Memory B cell (primary cell): ENCODE measurements at places on chromosomes 7 and 10.

DNA sequence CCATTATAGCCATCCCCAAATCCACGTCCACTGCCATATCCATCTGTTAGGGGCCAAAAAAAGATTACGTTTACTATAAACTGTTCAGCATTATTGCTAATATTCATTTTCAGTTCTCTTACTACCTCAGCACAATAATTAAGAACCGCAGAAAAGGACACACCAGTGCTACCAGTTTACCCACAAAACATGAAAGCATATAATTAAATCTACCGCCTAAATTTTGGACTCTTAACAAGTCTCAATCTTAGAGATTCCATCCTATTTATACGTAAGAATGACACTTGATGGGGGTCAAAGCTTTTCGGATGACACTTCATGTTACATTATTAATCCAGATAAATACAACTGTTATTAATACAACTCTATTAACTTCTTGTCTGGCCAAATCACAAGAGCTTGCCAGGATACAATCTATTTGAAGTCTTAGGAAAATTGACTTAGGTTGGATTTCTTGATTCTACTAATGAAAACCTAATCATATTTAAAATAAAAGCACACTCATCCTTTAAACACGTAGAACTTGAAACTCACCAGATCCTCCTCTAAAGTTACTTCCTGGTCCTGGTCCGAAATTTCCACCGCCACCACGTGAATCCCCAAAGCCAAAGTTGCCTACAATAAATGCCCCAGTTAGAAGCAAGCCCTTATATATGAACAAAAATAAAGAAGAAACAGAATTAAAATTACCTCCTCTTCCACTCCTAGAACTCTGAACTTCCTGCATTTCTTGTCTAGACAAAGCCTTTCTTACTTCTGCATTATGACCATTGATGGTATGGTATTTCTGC is 4.5 kb downstream of the HNRNPA2B1 start:
- peaks cover 46% of the 10 kb centered on the region for H3K4me1 ChIP-seq
- no peak for DNase-seq
- H3K4me3 ChIP-seq, result peak overlapping the region; percentile 78

GRCh38 chr10:46254007-46254383 is 32.8 kb upstream of the ANTXRL start:
- H3K4me3 ChIP-seq, result no peak overlapping the region
- H3K4me1 ChIP-seq, result peaks cover 4% of the 10 kb centered on the region
- DNase-seq, result no peak

DNA sequence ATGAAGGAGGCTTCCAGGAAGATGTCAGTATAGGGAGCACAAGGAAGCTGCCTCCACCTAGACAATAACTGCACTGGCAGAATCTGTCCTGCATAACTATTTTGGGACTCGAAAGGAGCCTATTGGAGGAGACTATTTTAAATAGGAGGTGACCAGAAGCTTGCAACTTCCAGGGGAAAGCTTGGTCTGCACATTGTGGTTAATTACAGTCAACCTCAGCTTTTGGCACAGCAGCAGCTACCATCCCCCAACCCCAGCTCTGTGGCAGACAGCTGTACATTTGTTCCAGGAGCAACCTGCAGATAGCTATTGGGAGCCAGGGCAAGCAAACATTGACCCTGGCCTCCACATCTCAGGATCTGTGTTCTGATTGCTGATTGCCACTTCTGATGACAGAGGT is 46.3 kb upstream of the NANOS1 start:
- H3K4me1 ChIP-seq, result peaks cover 7% of the 10 kb centered on the region
- no peak for DNase-seq
- peaks cover 12% of the 10 kb centered on the region for H3K27me3 ChIP-seq
- peaks cover 7% of the 10 kb centered on the region for H3K36me3 ChIP-seq
- H3K27ac ChIP-seq, result no peak overlapping the region

- H3K27ac ChIP-seq, result peak overlapping the region; percentile 60
- peaks cover 28% of the 10 kb centered on the region for H3K4me1 ChIP-seq
- no peak overlapping the region for H3K4me3 ChIP-seq
Observed at GRCh38 chr7:28104041-28104541, 76.5 kb downstream of the JAZF1 start.

DNA sequence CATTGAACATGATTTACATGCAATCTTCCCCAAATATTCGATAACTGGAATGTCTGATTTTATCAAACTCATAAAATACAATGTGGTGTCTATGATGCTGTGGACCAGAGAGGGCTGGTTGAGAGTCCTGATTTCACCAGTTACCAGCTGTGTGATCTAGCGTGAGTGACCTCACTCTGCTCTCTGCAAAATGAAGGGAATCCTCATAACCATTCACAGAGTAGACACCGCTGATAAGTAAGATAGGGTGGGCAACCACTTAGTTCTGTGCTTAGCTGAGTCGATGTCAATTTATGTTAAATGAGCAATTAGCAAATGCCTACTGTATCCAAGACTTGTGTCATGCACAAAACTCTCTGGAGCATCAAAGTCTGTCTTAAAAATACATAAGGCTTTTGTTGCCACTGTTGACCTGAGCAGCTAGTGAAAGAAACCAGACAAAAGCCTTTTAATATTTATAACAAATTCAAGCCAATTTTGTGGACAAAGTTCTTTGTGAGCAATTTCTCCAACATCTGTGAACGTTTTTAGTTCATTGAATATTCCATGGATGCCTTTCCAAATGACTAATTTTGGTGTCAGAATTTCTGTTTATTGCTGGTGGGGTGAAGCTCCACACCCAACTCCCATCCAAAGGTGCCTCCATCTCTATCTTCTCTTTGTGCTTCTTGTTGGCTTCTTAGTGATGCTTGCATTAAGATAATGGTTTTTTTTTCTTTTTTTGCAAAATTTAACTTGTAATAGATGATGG is 314.2 kb downstream of the ADRA2A start:
- peaks cover 14% of the 10 kb centered on the region for H3K27me3 ChIP-seq
- no peaks in the 10 kb centered on the region for H3K36me3 ChIP-seq
- no peaks in the 10 kb centered on the region for H3K4me1 ChIP-seq
- no peak for DNase-seq
- no peak overlapping the region for H3K27ac ChIP-seq

DNA sequence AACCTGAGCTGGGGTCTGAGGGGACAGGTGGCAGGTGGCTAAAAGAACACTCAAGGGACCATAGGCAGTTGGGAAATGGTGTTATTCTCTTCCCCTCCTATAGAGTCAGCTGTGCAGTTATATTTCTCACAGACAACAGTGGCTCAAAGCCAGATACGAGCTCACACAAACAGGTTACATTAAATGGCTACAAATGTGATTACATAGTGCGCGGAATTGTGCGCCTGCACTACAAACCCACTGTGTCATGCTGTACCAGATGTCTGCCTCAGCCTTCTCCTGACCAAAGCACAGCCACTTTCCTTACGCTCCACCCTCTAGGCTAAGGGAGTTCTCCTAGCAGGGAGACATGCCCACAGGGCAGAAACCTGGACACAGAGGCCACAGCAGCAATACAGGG is 387.2 kb downstream of the CNTNAP2 start:
- H3K4me3 ChIP-seq, result no peak overlapping the region
- no peaks in the 10 kb centered on the region for H3K4me1 ChIP-seq
- DNase-seq, result no peak
- no peaks in the 10 kb centered on the region for H3K36me3 ChIP-seq

DNA sequence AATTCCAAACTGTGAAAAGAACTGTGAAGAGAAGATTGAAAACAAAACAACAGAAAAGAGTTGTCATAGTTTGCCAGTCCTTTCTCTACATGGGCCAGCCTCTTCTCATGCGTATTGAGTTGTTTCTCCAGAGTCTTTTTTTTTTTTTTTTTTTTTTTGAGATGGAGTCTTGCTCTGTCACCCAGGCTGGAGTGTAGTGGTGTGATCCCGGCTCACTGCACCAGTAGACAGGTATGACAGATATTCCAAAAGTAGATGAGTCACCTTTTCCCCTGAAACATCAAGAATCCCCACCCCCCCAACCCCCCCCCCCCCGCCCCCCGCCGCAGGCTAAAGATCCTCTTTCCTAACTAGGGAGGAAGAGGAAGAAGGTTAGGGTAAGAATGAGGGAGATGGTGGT is 15.6 kb upstream of the KMT2C start:
- no peaks in the 10 kb centered on the region for H3K27me3 ChIP-seq
- no peaks in the 10 kb centered on the region for H3K4me1 ChIP-seq
- DNase-seq, result no peak
- H3K4me3 ChIP-seq, result no peak overlapping the region

GRCh38 chr7:71323726-71324125 is 191.8 kb downstream of the GALNT17 start:
- H3K4me3 ChIP-seq, result no peak overlapping the region
- no peak overlapping the region for H3K27ac ChIP-seq
- H3K27me3 ChIP-seq, result no peaks in the 10 kb centered on the region
- H3K4me1 ChIP-seq, result no peaks in the 10 kb centered on the region

GRCh38 chr7:134639683-134640279 is 6.9 kb upstream of the BPGM start:
- H3K27me3 ChIP-seq, result no peaks in the 10 kb centered on the region
- H3K4me3 ChIP-seq, result no peak overlapping the region
- H3K4me1 ChIP-seq, result peaks cover 5% of the 10 kb centered on the region
- H3K27ac ChIP-seq, result no peak overlapping the region
- no peak for DNase-seq

DNA sequence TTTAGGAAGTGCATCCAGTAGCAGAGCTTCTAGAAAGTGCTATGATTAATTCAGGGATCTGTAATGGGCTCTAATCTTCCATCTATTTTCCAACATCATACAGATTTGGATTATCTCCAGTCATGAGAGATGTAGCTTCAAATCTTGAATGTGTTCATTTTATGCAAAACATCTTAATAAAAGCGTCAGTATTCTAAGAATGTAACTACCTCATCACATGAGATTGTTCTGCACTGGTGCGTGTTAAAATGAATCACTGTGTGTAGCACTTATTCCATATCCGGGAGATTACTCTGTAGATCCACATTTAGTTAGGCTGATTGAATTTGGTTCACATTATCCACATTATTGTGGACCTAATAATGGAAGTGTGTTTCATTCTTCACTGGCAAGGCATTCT is 344.9 kb upstream of the CHRM2 start:
- H3K4me1 ChIP-seq, result no peaks in the 10 kb centered on the region
- no peak overlapping the region for H3K4me3 ChIP-seq
- H3K27ac ChIP-seq, result no peak overlapping the region
- H3K27me3 ChIP-seq, result no peaks in the 10 kb centered on the region

DNA sequence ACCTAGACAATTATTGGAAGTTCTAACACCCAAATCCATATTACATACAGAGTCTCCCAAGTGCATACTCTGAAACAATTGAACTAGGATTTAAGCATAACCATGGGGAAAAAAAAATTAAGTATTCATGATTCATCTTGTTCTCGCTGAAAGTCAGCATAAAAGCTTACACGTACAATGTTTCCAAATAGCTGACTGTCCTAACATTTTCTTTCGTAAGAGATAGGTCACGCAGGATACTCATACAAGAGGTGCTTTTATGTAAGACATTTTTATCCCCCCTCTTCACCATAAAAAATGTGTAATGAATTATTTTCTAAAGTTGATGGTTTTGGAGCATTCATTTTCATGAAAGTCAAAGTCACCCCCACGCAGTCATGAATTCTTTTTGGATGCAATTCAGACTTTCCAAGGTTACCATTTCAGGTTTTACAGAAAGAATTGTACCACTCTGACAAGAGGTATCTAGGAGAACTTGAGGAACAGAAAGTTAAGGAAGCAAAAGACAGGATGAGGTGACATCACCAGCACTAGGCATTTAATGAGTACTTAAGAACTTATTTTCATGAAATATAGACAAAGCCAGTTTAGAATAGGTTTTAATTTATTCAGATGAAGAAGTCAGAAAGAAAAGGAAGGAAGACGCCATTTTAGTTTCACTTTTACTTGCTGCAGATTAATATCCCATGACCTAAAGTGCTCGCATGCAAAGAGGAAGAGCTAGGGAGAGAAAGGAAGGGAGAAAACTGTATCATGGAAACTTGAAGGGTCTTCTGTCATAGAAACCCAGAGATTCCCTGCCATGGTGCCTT is 55.8 kb downstream of the TMEM26 start:
- peak overlapping the region; percentile 67 for H3K4me3 ChIP-seq
- DNase-seq, result no peak
- H3K27ac ChIP-seq, result peak overlapping the region; percentile 24
- peaks cover 9% of the 10 kb centered on the region for H3K4me1 ChIP-seq

- H3K36me3 ChIP-seq, result no peaks in the 10 kb centered on the region
- H3K27me3 ChIP-seq, result peaks cover 6% of the 10 kb centered on the region
- H3K4me3 ChIP-seq, result no peak overlapping the region
- DNase-seq, result no peak
Observed at GRCh38 chr10:96505150-96506136, 8.3 kb downstream of the TLL2 start.

GRCh38 chr10:44769450-44769849 is 141.7 kb upstream of the TMEM72 start:
- no peaks in the 10 kb centered on the region for H3K27me3 ChIP-seq
- H3K4me3 ChIP-seq, result no peak overlapping the region
- no peaks in the 10 kb centered on the region for H3K4me1 ChIP-seq
- H3K27ac ChIP-seq, result no peak overlapping the region
- no peak for DNase-seq

DNA sequence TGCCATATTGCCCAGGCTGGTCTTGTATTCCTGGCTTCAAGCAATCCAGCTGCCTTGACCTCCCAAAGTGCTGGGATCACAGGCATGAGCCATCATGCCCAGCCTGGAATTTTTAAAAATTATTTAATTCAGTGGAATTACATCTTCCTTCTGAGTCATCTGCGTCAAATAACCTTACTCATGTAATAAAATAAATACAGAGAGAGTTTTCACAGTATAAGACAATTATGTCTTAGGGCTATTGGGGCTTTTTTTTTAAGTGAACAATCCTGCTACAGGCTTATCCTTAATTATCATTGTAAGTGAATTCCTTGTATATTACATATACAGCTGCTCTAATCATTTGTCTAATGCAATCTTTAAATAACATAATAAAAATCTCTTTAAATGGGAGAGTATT is 108.3 kb downstream of the MAPK8 start:
- H3K4me3 ChIP-seq, result no peak overlapping the region
- peaks cover 41% of the 10 kb centered on the region for H3K36me3 ChIP-seq
- no peak for DNase-seq
- no peak overlapping the region for H3K27ac ChIP-seq

GRCh38 chr7:17560516-17560915 is 262.1 kb downstream of the AHR start:
- H3K27ac ChIP-seq, result no peak overlapping the region
- no peaks in the 10 kb centered on the region for H3K36me3 ChIP-seq
- no peak for DNase-seq
- no peak overlapping the region for H3K4me3 ChIP-seq

DNA sequence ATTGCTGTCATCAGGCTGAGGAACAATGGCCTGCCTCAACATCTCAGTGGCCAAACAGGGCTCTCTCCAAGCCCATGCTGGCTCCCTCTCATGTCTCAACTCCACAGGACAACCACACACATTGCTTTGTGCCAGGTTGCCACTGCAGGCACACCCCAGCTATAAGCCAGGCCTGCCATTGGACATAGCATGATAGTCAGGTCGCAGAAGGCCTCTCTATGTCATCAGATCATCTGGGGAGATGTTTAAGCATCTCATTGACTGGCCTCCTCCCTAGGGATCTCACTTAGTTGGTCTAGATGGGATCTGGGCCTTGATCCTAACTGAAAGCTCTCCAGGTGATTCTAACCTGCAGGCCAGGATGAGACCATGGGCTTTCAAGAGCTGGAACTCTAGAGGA is 257.2 kb downstream of the GRID1 start:
- DNase-seq, result no peak
- H3K27me3 ChIP-seq, result peaks cover 2% of the 10 kb centered on the region
- no peak overlapping the region for H3K4me3 ChIP-seq
- no peak overlapping the region for H3K27ac ChIP-seq
